ENCODE measurements at places on chromosomes 11 and 22. TPM values are rescaled to one million over a fixed set of nuclear protein-coding genes. Genes with fewer than 3 reads are reported as not detected.

Gene DCPS
- total RNA-seq, result 41.9 TPM

GRCh38 chr11:96023275-96023674, 99.4 kb upstream of the MTMR2 start:
- DNase-seq, result no peak

Gene TREH
- not detected for total RNA-seq

- no peak for DNase-seq
Observed at GRCh38 chr11:312092-312816, 1.6 kb upstream of the IFITM1 start.

Gene OMP
- total RNA-seq, result not detected

Gene RNF214
- total RNA-seq, result 18.5 TPM

- peak; percentile 90 for DNase-seq
Observed at GRCh38 chr11:1889224-1889930, 2.3 kb downstream of the PRR33 start.

DNA sequence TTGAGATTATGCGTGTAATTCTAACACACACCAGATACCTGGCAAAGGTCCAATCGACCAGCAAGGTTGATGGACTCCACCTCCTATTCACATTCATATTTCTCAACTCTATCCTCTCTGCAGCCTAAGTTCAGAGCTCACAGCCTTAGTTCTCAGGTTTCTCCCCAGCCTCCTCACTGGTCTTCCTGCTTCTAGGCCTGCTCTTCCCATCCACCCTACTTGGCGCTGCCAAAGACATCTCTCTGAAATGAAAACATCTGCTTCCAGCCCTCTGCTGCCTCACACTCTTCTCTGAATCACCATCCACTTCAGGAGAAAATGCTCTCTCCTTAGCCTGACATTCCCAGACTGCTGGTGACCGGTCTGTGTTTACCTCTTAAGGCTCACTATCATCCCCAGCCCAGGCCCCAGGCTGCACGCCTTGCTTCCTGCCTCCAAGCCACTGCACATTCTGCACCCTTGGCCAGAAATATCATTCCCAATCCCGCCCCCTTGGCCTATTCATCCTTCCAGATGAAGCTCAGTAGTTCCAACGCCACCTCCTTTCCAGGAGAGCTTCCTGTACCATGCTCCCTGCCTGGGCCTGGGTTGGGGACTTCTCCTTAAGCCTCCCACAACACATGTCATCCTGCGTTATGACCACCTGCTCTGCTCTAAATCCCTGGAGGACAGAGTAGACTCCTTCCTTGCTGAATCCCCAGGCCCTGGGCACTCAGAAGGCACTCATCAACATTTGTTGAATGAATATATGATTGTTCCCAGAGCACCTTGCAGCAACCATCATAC, 3.5 kb downstream of the ARRB1 start:
- DNase-seq, result no peak

DNA sequence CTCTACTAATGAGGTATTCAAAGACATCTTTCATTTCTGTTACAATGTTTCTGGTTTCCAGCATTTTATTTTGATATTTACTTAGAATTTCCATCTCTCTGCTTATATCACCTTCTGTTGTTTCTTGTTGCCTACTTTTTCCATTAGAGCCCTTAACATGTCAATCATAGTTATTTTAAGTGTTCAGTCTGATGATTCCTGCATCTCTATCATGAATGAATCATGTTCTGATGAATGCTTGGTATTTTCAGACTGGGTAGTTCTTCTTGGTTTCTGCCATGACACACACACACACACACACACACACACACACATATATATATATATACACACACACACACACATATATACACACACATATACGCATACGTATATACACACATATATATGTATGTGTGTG, 486.4 kb upstream of the ISX start:
- DNase-seq, result no peak

Gene MYBPC3
- total RNA-seq, result not detected

DNA sequence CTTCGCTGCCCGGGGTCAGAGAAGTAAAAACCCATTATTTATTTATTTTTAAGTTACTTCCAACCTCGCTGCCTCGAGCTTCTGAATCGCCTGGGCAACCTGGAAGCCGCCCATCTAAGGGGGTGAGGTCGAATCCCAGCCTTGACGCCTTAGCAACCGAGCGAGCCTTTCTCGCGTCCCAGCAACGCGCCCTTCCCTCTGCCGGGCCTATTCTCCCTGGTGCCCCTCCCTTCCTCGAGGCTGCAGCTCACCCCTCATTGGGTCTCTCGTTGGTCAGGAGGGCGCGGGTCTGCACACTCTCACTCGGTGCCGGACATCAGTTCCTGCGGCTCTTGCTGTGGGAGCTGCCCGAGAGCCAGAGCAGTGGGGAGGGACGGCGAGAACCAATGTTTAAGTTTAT, at the start of gene CCDC81:
Gene CCDC81, plus strand, starts transcription at position 302 of the 400 bp plus-strand sequence. CDS start 277 bp downstream, outside the sequence.
- no peak for DNase-seq

GRCh38 chr11:23041001-23041503, 180.8 kb upstream of the CCDC179 start:
- no peak for DNase-seq

DNA sequence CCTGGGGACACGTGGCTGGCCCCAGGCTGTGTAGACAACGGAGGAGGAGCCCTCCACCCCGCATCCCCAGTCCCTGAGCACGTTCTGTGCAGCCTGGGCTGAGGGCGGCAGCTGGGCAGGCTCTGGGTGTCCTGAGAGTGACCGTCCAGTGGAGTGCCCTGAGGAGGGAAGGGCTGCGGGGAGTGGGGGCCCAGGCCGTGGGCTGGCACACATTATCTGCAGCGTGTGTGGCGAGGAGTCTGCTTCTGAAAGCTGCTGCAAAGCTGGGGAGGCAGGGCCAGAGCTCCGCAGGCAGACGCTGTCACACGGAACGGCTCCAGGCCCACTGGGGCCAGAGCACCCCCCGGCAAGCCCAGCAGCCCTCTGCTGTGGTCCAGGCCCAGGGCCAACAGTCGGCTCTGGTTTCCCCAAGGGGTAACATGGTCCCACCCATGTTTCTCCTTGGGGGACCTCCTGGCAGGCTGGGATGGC, 835 bp upstream of the ANO9 start:
- no peak for DNase-seq

DNA sequence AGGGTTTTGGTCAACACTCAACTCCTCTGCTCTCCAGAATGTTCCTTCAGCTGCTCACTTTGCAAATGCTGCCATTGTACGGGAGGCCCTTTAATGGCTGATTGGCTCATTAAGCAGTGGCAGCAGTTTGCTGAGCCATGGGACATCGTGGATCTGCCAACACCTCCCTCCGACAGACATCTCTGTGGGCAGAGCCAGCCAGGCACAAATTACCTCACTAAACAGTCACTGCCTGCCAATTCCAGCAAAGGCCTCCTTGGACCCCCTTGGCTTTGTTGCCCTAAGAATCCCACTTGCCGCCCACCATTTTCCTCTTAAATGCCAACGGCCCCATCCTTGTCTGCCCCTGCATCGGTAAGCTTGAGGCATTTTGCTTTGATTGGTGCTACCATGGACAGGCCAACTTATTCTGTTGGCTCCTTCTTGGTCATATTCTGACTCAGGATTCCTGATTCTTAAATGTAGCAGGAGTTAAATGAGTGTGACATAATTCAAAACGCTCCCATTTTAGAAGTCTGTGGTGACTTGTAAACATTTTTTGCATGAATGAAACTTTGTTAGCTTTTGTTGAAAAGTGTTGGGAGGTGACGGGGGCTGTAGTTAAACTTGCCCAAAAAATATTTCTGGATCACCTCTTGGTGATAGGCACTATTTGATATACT, 57.5 kb upstream of the LMO2 start:
- no peak for DNase-seq

DNA sequence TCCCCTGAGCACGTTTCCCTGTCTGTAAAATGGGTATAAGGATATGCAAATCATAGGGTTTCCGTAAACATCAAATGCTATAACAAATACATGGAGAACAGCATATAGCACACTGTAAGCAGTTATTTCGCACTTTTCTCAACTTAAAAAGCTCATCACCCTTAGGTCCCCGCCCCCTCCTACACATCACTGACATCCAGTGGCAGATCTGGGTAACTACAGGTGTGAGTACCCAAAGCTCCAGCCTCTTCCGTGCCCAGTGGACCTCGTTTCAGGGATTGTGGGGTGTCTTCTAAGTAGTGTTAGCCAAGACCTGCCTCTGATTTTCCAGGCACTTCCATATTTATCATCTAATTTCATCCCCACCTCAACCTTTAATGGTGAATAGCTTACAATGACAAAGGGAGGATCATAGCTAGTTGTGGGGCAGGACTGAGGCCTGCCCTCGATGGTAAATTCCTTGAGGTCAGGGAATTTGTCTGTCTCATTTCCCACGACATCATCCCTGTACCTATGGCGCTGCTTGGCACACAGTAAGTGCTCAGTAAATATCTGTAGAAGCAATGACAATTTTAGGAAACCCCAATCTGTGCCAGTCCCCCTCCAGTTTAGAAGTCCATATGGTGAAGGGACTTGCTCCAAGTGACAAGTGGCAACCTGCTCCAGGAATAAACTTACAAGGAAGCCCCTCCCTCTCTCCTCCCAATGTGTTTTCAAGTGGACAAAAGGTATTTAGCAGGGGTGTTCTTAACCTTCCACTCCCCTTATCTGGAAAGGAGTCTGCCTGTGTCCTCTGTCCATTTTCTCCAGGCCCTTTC, 340.5 kb downstream of the TENM4 start:
- peak; percentile 52 for DNase-seq

Gene GLB1L2
- total RNA-seq, result 2.0 TPM

GRCh38 chr22:45553351-45554039, 50.8 kb downstream of the FBLN1 start:
- DNase-seq, result peak; percentile 67

Gene DGCR6
- total RNA-seq, result 1.1 TPM

Gene OTOG
- total RNA-seq, result not detected

Gene TLCD5
- 4.0 TPM for total RNA-seq

Gene SLC43A3
- 106 TPM for total RNA-seq

Gene SNX32
- total RNA-seq, result 2.4 TPM

Gene PANX2
- 1.3 TPM for total RNA-seq

Gene CD82
- total RNA-seq, result 285 TPM

Gene NXPE4
- not detected for total RNA-seq

DNA sequence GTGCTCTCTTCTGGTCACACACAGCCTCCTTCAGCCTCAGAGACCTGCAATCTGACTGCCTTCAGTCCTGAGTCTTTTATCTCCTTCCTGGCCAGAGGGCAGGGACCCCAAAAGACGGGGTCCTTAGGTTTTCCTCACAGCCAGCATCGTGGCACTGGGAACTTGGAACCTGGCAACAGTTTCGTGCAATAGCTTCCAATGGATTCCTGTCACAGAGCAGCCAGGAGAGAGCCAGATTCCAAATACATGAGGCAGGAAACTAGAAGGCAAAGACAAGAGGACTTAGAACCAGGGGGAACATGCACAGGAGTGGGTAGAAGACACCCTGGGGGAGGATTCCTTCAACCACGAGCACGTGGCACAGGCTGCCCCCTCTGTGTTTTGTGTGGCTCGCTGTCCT, 48.6 kb downstream of the C11orf91 start:
- DNase-seq, result no peak

- no peak for DNase-seq
Observed at GRCh38 chr11:99682171-99682570, 661.4 kb downstream of the CNTN5 start.

GRCh38 chr11:116790167-116791001, 1.3 kb downstream of the APOA5 start:
- no peak for DNase-seq

- DNase-seq, result no peak
Observed at GRCh38 chr22:48824712-48825651, 1002.7 kb downstream of the BRD1 start.

DNA sequence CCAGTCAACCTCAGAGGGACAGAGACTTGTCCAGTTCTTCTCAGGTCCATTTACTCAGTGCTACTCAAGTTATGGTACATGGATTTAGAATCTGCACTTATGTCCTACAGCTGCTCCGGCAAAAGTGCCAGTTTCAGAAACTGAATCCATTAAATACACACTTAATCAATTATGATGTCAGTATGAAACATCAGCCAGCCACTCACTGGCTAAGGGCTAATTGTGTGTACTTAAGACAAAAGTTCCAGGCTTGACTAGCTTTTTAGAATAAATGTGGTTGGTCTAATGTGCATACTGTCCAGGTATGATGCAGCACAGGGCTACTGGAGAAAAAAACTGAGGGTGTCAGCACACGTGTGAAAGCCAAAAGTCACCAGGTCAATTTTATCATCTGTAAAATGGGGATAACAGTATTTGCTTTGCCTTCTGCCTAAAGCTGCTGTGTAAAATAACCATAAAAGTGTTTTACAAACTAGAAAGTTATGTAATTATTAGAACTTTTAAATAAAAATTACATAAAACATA, 55.4 kb upstream of the CYP2D6 start:
- no peak for DNase-seq

GRCh38 chr11:62505440-62506091, 41.0 kb downstream of the AHNAK start:
- no peak for DNase-seq

DNA sequence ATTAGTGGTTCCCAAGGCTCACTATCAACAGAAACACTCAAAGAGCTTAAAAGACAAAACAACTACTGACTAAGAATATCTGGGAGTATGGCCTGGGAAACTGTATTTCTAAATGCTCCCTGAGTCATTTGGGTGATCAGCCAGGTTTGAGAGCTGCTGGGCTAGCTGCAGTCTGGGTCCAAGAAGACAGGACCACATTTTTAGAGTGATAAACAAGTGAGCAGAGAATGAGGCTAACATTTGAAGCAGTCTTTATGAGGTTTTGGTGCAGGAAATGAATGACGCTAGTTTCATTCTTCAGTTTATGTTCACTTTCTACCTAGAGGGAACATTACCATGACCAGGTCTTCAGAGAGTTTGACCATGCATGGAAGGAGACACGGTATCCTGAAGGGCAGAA, 97.7 kb downstream of the TEAD1 start:
- DNase-seq, result no peak

Gene CHRM4
- total RNA-seq, result 0.18 TPM

DNA sequence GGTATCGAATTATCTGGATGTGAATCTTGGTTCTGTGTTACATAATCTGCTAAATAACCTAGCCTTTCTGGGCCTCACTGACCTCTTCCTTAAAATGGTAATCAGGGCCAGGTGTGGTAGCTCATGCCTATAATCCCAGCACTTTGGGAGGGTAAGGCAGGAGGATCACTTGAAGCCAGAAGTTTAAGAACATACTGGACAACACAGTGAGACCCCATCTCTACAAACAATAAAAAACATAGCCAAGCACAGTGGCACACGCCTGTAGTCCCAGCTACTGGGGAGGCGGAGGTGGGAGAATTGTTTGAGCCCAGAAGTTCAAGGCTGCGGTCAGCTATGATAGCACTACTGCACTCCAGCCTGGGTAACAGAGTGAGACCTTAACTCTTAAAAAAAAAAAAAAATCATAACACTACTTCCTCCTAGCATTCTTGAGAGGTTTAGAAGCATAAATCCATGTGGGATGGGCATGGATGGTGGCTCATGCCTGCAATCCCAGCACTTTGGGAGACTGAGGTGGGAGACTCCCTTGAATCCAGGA, 72.5 kb downstream of the C11orf65 start:
- no peak for DNase-seq
